NCI-H1048 (cell line): ENCODE measurements at places on chromosomes 16 and 17.

GRCh38 chr17:58504826-58505351 is 9.5 kb downstream of the MTMR4 start:
- no peak for DNase-seq

GRCh38 chr16:74268372-74268782 is 28.2 kb upstream of the PSMD7 start:
- DNase-seq: no peak

DNA sequence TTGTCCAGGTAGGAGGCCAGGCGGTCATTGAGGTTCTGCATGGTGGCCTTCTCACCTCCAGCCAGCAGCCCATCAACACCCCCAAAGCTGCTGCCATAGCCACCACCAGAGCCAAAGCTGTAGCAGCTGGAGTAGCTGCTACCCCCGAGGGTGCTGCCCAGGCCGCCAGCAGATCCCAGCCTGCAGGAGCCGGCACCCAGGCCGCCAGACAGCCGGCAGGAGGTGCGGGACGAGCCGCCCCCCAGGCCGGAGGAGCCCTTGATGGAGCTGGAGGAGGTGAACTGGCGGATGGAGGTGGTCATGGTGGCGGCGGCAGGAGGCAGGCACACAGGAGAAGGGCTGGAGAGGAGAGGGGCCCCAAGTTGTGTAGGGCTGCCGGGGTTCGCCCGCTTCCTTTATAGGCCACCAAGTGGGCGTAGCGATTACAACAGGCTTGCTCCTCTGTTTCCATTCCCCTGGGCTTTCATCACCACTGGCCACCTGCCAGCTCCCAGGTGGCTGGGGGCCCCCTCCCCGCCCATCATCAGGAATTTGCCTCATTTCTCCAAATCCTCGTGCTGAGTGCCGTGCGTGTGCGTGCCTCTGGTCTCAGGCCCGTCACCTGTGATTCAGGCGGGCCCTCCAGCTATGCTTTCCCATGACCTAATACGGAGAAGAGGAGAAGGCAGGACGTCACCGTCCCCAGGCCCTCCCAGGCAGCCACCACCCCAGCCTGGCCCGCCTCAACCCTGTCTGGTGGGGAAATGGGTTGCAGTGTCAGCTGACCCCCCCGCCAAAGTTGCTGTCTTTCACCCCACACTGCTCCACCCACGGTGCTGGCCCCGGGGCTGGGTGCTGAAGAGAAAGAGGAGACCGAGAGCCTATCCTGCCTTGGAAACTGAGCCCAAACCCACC is at the start of gene KRT17:
KRT17 (minus strand) TSS at position 368 of the 894 bp plus-strand sequence; CDS start at position 302, 66 bp downstream.
- DNase-seq: no peak

- DNase-seq: no peak
These were observed 47.2 kb upstream of the ACSF3 start for GRCh38 chr16:89046491-89046890.

- DNase-seq: no peak
These were observed 398.7 kb downstream of the XYLT1 start for GRCh38 chr16:17072104-17072503.

DNA sequence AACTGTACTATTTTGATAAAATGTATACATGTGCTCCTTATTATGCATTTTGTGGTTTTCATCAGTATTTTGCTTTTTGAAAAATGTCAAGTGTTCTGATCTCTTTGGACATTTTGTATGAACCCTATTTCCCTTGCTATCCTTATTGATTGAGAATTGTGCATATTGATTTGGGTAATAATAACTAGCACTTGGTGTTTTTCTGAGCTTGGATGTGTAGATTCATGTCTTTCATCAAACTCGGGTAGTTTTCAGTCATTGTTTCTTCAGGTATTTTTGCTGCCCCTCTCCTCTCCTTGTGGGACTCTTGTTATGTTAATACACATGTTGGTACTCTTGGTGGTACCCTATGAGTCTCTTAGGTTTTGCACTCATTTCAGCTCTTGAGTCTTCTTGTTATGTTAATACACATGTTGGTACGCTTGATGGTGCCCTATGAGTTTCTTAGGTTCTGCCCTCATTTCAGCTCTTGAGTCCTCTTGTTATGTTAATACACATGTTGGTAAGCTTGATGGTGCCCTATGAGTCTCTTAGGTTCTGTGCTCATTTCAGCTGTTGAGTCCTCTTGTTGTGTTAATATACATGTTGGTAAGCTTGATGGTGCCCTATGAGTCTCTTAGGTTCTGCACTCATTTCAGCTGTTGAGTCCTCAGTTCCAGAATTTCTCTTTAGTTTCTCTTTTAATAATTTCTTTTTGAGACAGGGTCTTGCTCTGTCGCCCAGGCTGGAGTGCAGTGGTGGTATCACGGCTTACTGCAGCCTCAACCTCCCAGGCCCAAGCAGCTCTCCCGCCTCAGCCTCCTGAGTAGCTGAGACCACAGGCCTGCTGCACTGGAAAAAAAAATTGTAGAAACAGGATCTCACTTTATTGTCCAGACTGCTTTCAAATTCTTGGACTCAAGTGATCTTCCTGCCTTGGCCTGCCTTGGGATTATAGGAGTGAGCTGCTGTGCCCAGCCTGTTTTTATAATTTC is 19.3 kb downstream of the ZNF750 start:
- no peak for DNase-seq

DNA sequence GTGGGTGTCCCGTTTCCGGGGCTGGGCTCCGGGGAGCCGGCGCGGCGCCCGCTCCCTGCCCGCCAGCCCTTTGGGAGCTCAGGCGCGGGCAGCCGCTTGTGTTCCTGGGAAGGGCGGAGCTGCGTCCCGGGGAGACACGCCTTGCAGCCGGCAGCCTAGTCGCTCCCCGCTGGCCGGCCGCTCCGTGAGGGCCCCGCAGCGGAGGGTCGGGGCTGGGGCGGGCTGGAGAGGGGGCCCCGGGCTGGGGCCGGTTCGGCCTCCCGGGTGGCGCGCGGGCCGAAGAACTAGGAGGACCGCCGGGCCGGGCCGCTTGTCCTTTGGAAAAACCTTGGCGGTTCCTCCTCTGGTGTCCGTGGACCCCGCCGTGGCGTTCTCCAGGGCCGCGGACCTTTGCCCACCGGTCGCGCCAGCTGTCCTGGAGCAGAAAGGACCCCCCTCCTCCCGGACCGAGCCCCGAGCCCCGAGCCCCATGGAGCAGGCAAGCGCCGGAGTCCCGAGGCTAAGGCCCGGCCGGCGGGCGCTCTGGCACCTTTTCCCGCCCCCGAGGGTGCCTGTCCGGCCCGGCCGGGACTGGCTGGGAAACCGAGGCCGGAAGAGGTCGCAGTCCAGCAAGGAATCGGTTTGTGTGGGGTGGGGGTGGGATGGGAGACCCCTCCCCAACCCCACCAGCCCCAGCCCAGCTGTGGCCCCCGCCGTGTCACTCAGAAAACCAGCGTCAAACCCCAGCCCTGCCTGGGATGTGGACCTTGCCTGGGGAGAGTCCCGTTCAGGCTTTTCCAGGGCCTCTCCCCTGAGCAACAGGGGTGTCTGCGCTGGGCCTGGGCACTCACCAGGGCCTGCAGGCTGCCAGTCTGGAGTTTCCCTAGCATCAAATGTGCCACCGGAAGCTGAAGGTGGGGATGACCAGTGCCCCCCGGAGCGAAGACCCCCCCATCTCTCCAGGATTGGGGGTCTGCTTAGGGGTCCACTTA is 6.8 kb upstream of the TBC1D3B start:
- no peak for DNase-seq

DNA sequence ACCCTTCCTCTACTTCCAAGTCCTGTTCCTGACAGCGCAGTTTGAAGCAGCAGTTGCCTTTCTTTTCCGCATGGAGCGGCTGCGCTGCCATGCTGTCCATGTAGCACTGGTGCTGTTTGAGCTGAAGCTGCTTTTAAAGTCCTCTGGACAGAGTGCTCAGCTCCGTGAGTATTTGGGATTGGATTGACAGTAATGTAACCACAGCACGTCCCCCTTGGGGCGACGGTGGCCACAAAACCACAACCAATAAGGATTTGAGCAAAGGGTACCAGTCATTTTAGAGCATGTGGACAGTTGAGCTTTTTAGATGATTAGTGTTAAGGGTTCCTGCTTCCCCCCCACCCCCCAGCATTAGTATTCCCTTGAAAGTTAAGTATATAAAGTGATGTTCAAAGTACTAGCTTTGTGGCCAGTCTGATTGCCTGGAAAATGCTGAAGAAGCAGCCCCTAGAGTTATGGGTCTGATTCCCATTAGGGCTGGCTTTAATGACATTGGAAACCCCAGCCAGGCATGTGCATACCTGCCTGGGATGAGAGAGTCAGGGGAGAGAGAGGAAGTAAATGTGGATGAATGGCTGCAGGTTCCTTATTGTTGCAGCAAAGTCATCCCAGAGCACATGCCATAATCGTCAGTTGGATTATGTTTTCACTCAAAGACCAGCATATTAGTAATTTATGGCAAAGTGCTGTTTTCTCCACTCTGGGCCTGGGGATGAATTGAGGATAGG is 31.6 kb upstream of the SLC12A3 start:
- no peak for DNase-seq

GRCh38 chr16:55672471-55672870 is 16.7 kb downstream of the SLC6A2 start:
- DNase-seq: no peak

GRCh38 chr16:7746941-7747340 is 414.3 kb downstream of the RBFOX1 start:
- no peak for DNase-seq

- DNase-seq: no peak
These were observed 746.4 kb downstream of the CDH11 start for GRCh38 chr16:64375391-64375980.

- no peak for DNase-seq
These were observed 14.6 kb upstream of the METTL9 start for GRCh38 chr16:21584817-21585216.
